GM23338 (cell line): ENCODE measurements at places on chromosomes 12 and 14. TPM values are rescaled to one million over a fixed set of nuclear protein-coding genes. Genes with fewer than 3 reads are reported as not detected.

Gene KRT85
- not detected in 2 replicates for total RNA-seq

Gene PTGER2
- 1.2 and 1.3 TPM in 2 replicates for total RNA-seq

Gene CD163L1
- total RNA-seq: 0.14 and 1.6 TPM in 2 replicates

Gene NUP37
- total RNA-seq: 79.4 and 105 TPM in 2 replicates

Gene MANSC4
- not detected in 2 replicates for total RNA-seq

Gene YEATS4
- total RNA-seq: 82.5 and 90.5 TPM in 2 replicates

Gene CCDC85C
- total RNA-seq: 24.9 and 26.8 TPM in 2 replicates

Gene SLC38A1
- 234 and 281 TPM in 2 replicates for total RNA-seq

Gene KLRG1
- 5.1 and 8.0 TPM in 2 replicates for total RNA-seq

Gene SPTB
- 1.9 and 2.4 TPM in 2 replicates for total RNA-seq

Gene PRH2
- 0.69 TPM in 1 of 2 replicates, not detected in the other for total RNA-seq

Gene SERPINA6
- not detected in 2 replicates for total RNA-seq

Gene ZC2HC1C
- 0.90 and 3.7 TPM in 2 replicates for total RNA-seq

DNA sequence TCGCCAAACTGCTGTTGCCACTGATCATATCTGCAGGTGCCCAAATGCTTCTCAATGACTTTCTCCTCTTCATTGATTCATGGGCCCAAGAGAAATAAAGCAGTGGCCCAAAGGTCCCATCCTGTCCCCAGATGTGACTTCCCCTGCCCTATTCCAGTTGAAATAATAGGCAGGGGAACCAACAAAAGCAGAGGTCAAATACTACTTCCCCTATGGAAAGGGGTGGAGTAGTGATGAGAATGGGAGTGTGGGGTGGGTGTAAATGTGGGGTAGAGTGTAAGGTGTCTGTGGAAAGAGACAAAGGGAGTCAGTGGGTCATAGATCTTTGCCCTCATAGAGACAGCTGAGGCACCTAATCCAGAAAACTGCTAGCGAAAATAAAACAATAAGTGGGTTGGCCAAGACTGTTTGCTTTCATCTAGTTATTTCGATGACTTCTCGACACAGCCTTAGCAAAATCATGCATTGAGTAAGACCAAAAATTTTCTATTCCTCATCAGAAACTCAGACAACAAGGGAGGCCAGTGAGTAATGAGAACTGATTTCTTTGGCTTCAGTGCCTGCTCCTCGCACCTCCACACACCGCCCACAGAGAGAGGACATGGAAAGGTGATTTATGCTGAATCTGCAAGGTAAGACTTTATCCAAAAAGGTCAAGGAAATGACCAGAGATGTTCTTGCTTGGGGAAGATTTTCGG is 10.9 kb upstream of the IL22 start:
- no peak for DNase-seq

- peak; percentile 88 for DNase-seq
Measured at GRCh38 chr14:94773061-94773648, 3.2 kb upstream of the GSC start.

- DNase-seq: no peak
Measured at GRCh38 chr14:68783408-68784225, 9.2 kb downstream of the ZFP36L1 start.

DNA sequence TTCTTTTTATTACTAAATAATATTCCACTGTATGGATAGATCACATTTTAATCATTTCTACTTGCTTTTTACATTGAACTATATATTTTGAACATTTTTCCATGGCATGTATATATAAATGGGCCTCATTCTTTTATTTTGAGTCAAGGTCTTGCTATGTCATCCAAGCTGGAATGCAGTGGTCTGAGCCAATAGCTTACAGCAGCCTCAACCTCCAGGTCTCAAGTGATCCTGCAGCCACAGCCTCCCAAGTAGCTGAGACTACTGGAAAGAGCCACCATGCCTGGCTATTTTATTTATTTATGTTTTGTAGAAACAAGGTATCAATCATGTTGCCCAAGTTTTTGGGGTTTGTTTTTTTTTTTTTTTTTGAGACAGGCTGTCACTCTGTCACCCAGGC is 7.6 kb downstream of the FCF1 start:
- DNase-seq: no peak

DNA sequence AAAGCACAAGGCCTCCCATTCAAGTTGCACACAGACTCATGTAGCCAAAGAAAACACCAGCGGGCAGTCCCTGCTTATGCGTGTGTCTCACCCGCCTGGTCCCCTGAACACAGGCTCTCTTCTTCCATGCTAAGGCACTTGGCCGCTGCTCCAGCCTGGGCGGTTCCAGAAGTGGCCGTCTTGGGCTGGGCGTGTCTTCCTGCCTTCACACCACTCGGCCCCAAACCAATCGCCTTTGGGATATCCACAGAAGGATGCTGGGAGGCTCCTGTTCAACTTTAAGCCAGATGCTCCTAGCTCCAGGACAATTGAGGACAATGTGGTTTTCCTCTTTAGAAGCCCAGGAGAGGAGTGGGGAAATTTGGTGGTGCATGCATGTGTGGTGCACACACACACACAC is 2.2 kb downstream of the SCARB1 start:
- peak; percentile 40 for DNase-seq

DNA sequence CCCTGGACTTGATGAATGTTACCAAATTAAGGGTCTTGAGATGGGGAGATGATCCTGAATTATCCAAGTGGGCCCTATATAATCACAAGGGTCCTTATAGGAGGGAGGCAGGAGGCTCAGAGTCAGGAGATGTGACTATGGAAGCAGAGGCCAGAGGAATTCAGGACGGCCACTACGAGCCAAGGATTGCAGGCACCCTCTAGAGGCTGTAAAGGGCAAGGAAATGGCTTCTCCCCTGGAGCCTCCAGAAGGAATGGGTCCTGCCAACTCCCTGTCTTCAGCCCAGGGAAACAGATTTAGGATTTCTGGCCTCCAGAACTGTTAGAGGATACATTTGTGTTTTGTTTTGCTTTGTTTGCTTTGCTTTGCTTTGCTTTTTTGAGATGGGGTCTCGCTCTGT is 8.8 kb downstream of the BDKRB1 start:
- DNase-seq: peak; percentile 60

DNA sequence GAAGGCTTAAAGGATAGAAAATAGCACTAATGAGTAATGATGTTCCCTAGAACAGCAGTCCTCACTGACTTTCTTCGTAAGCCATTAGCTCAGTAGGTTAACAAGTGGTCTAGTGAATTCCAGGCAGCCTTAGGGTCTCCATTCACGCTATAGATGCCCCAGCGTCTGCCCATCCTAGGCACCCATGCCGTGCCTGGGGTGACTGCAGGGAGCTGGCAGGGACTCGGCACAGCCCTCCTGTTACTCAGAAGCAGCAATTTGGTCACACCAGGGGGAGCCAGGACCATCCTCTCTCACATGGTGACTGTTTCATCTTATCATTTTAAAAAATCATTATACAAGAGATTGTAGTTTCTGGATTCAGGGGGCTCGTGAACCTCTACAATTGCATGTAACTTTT is 66.0 kb upstream of the TRAF3 start:
- DNase-seq: no peak

DNA sequence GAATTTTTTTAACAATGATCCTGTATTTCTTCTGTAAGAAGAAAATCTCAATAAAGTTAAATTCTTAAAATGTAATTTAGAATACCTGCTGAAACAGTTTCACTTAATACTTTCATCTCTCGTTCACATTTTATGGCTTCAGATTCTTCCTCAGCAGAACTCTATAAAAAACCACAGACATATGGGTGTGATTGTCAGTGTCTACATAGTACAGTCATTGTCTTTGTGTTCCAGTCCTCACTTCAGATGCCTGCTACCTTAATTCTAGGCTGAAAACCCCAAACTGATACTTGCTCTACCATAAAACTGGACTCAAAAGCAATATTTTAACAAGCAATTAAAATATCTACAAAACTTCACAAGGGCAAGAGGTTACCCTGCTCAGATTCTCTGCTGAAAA is 71.8 kb downstream of the DNAI7 start:
- no peak for DNase-seq

DNA sequence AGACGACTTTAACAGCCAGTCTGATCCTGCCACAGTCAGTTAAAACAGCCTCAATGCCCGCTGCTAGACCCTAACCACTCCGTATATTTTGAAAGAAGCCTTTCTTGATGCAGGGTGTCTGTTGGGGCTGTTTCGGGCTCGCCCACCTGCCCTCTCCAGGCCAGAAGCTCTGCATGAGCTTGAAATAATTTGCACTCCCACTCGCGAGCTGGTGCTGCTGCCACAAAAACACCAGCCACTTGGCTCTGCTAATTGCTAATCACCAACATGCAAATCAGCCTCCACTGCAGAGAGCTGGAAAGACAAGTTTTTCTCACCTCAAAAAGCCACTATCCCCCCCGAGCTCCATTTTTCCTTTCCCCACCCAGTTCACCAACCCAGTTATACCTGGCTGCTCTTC is 15.5 kb downstream of the BAZ2A start:
- DNase-seq: no peak

GRCh38 chr12:41777064-41777790 is 367.4 kb downstream of the GXYLT1 start:
- DNase-seq: no peak

GRCh38 chr12:4047421-4047820 is 174.2 kb upstream of the PARP11 start:
- no peak for DNase-seq

DNA sequence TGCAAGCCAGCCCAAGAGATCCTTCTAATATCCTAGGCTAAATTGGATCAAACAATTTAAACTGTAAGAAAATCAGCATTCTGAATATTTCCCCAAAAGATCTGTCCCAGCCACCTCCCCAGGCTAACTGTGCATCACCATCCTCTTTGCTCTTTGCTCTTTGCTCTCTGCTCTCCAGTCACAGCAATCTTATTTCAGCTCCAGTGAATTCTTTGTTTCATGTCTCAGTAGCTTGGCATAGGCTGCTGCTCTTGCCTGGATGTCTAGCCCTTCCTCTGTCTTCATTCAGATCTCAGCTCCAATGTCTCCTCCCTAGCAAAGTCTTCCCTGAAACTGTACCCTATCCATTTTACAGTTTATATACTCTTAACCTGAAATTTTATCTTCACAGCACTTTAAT is 399.8 kb upstream of the USP15 start:
- no peak for DNase-seq

DNA sequence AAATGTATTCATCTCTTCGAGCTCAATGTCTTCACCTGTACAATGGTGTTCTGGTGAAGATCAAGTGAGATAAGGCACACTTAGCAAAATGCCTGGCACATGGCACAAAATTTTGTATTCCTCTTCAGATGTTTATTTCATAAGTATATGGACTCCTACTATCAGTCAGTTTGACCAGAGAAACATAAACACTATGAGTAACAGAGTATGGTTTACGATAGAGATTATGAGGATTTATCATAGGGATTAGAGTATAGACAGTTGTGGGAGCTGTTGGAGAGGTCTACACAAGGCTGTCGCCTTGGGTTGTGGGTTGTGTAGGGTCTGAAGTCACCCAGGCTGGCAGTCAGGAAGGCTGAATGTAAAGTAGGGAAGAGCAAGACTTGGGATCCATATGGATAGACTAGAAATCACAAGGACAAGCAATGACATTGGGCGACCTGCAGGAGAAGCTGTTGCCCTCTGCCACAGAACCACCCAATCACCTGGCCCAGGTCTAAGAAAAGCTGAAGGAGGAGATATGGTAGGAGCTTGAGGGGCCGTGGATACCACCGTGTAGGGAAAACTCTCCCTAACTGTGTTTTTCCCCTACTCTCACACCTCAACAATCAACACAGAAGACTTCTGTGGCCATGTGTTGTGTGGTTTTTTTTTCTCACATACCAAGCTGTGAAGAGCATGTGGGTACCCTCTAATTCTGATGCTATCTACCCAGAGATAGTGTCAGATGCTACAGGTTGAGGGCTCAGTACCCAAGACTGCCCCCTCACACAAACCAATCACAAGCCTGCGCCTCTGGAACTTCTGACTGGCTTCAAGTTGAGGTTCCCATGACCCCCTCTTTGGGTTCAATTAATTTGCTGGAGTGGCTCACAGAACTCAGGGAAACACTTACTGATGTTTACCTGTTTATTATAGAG is 27.2 kb upstream of the RESF1 start:
- DNase-seq: peak; percentile 38

- DNase-seq: no peak
Measured at GRCh38 chr12:3253682-3254275, 176.6 kb downstream of the TSPAN9 start.

GRCh38 chr12:107523775-107524535 is 161.6 kb upstream of the PWP1 start:
- DNase-seq: no peak

DNA sequence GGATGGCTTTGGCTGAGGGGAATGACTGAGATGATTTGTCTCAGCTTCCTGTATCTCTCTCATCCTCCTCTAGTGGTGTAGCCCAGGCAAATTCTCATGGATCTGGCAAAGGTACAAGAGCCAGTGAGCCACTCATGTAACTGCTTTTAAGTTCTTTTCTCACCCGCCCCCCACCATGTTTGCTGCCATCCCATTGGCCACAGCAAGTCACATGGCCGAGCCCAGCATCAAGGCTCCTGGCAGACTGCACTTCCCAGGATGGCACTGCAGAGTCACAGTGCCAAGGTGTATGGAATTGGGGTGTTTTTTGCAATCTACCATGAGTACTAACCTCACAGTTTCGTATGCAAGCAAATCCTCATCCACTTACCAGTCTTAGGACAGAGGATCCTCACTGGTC is 50.9 kb downstream of the CHST11 start:
- no peak for DNase-seq

GRCh38 chr12:54569072-54569471 is 19.4 kb downstream of the PPP1R1A start:
- no peak for DNase-seq

DNA sequence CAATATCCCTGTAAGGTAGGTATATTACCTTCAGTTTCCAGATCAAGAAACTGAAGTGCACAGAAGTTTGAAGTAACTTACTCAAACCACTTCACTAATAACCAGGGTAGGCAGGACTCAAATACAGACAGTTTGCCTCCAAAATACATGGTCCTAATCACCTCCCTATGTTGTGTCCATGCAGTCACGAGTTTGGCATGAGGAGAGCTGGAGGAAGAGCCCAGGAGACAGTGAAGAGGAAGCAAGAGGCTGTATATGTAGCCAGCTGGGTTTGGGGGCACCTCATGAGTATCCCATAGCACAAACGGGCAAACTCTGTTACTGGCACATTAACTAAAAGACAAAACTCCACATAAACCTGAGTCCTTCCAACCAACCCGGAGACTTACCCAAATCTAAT is 79.2 kb downstream of the DUSP16 start:
- DNase-seq: no peak

GRCh38 chr14:65297744-65298143 is 114.8 kb upstream of the FUT8 start:
- no peak for DNase-seq

GRCh38 chr12:124992874-124993625 is 395 bp upstream of the BRI3BP start:
- DNase-seq: peak; percentile 97

DNA sequence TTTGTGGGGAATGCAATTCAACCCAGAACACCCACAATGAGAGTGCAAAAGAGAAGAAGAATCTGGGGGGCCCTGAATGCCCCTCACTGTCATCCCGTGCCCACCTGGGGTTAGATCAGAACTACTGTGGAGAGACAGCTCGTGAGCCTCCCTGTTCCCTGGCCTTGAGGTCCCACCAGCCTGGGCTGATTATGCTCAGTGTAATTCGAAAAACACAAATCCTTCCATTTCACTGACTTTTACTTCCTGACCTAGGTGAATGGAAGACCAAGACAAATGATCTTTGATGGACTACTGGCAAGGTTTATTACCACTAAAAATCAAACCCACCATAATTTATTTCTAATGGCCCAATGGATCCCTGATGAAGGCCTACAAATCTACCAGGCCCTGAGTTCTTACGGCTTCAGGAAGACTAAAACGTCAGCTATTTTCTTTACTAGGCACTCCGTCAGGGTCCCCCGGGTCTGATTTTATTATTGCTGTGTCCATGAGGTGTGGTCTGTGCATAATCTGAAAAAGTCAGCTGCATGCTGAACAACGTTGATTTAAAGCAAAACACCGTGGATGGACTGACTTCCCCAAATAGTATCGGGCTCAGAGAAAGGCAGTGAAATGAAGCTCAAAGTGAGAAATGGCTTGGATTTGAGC is 44.9 kb upstream of the RMST start:
- no peak for DNase-seq
